GM04503 (cell line): ENCODE measurements at places on chromosomes 2 and 18.

- DNase-seq: no peak
Observed at GRCh38 chr2:26838121-26838906, 9.6 kb upstream of the DPYSL5 start.

DNA sequence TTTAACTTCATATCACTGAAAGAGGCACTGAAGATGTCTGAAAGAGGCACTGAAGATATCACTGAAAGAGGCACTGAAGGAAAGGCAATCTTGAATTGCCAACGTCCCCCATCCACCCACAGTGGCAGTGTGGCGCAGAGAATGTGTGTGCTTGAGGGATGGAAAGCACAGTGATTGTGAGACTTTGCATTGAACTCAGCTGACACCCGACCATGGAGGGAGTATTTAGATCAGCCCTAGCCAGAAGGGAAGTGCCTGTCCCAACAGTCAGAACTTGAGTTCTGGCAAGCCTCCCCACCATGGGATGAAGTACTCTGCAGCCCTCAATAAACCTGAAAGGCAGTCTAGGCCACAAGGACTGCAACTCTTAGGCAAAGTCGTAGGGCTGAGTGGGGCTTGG, 33.8 kb downstream of the MAP4K3 start:
- no peak for DNase-seq

- no peak for DNase-seq
Observed at GRCh38 chr2:133080822-133081221, 410.8 kb upstream of the LYPD1 start.

DNA sequence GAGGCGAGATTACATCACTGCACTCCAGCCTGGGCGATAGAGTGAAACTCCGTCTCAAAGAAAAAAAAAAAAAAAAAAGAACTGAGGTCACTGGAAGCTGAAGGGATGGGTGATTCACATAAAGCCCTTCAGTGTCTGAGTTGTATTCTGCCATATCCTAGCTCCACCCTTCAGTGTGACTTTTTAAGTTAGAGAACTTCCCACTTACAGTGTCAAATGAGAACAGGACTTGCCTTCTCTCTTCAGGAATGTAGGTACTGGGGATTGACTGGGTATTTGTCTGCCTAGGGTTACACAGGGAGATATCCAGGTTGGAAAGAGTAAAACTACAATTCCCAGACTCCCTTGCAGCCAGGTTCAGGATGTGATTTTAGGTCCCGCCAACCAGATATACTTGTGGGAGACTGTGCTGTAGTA, 37.9 kb downstream of the EHD3 start:
- no peak for DNase-seq

DNA sequence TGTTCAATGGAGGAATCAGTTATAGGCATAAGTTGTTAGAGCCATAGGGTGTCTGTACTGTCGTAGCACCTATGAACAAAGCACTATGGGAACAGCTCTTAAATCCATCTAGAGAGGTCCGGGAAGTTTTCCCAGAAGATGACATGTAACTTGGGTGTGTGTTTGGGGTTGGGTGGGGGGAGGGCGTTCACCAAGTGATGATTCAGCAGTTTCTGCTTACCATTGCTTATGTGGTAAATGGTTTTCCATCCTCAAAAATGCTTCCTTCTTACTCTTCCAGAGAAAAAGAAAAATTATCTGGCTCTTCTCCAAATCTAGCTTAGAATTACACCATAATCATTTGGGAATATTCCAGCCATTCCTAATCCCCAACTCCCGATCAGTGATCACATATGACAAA, 361.1 kb upstream of the ZNF521 start:
- DNase-seq: no peak

DNA sequence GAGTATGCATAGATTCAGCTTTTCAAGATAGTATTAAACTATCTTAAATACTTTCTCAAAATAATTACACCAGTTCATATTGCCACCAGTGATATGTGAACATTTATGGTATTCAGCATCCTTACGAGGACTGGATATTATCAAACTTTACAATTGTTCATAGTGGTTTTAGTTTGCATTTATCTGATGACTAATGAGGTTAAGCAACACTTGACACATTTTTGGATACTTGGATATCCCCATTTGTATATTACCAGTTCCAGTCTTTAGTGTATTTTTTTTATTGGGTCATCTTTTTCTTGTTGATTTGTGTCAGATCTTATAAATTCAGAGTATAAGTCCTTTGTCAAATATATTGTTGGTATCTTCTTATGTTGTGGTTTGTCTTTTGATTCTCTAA, 128.4 kb downstream of the ASXL3 start:
- no peak for DNase-seq

GRCh38 chr18:33010149-33010548, 237.3 kb upstream of the KLHL14 start:
- no peak for DNase-seq

- DNase-seq: no peak
Observed at GRCh38 chr18:45280481-45281276, 334.6 kb upstream of the SLC14A2 start.

DNA sequence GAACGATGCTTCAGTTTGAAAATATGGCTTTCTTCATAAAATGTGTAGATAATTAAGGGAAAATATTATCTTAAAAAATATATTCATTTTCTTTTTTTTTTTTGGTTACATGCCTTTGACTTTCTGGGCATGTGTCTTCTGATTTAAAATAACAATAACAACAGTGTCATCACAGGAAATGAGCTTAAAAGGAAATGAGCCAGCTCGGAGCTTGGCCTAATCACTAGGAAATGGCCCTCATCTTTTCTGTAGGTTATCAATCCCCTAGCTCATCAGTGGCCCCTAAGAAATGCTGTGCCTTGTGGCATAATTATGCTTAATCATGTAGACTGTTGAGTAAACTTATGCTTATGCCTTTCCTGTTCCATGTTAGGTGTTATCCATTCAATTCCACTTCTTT, 141.8 kb upstream of the FHL2 start:
- no peak for DNase-seq

- DNase-seq: no peak
Observed at GRCh38 chr18:55497825-55498403, 90.1 kb downstream of the TCF4 start.

DNA sequence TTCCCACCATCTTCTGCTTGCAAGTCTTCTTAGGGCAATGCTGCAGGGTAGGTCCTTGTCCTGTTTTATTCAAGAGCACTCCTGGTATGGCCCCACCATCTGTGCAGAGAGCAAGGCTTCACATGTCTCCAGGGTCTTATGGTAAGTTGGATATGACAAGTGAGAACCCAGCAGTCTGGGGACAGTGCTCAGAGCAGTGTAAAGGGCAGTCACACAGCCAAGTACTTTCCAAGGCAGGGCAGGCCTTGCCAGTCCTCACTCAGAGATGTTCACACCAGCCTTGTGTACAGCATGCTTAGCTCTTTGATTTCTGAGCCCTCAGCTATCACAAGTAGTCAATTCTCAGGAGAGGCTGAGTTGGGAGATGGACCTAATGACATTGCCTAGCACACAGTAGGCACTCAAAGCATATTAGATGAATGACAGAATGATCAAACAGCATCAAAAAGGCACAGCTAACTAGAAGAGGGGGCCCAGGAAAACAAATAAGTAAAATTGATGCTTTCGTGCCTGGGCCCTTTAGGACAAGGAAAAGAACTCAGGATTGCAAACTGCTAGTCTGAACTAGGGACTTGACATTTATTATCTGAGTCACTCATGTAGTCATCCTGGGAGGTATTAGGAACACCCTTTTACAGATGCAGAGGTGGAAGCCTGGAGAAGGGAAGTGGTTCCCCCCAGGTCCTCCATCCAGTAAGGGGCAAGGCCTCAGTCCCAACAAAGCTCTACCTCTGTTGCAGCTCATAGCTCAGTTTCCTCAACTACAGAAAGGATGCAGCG, 86.7 kb upstream of the CTAGE1 start:
- peak; percentile 21 for DNase-seq

GRCh38 chr18:63040788-63041410, 278.7 kb downstream of the BCL2 start:
- no peak for DNase-seq

DNA sequence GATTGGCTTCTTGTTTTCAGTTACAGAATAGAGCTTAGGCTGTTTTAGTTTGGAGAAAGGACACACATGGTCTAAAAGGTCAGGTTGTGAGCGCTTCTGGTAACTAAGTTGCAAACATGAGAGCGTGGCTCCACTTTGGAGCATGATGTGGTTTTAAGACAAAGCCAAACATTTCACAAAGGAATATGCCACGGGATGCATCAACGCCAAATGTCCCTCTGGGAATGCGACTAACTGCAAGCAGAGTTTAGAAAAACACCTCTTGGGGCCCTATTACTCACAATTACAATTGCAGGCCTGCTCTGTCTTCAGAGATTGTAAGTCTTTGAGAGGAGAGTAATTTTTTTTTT, 25.4 kb downstream of the MYO7B start:
- peak; percentile 3 for DNase-seq

DNA sequence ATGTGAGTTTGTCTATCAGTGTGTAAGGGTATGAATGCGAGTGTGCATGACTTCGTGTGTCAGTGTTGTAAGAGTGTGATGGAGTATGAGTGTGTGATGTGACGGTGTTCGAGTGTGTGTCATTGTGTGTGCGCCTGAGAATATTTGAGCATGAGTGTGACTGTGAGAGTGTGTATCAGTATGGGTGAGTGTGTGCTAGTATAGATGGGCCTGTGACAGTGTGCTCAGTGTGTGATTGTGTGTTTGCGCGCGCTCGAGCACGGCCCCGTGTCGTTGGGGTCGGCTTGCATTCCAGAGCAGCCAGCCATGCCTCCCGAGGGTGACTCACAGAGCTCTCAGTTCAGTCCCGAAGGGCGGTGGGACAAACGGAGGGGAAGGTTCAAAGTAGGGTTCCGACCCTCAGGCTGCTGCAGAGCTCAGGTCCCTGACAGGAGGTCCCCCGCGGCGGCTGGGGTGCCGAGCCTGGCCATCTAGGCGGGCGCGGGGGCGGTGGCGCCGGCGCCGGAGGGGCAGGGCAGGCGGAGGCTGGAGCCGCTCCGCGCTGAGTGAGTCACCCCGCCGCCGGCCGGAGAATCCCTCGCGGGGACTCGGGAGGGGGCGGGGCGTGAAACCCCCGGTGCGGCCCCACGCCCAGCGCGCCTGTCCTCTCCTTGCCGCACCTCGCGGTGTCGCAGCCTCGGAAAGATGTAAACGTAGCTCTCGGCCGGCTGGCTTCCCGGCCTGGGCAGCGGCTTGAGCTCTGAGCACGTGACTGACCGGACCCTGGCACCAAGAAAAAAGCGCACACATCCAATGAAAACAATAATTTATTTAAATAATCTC, 3.8 kb downstream of the DLX2 start:
- no peak for DNase-seq

DNA sequence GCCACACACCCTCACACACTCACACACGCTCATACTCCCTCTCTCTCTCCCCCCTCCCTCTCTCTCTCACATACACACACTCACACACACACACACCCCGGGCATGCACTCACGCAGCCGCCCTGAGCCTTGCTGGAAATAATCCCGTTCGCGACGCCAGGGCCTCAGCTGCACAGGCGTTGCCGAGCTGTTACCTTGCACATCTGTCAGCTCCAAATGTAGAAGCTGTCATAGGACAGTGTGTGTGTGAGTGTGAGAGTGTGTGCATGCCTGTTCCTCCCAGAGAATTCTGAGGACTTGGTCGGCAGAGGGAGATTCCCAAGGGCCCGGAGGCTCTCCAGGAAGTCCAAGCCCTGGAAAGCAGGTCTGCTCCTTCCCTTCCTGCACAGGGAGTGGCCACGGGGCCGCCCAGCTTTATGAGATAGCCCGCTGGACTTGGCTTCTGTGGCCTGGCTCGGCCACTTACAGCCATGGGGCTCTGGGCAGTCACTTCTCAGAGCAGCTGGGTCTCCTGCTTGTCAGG, 8.6 kb downstream of the SPR start:
- DNase-seq: peak; percentile 17

GRCh38 chr18:23725827-23726661, 36.8 kb downstream of the LAMA3 start:
- DNase-seq: no peak

GRCh38 chr2:43444989-43445645, 150.7 kb downstream of the THADA start:
- no peak for DNase-seq

- DNase-seq: no peak
Observed at GRCh38 chr18:64893349-64893748, 744.5 kb upstream of the LINC00305 start.

DNA sequence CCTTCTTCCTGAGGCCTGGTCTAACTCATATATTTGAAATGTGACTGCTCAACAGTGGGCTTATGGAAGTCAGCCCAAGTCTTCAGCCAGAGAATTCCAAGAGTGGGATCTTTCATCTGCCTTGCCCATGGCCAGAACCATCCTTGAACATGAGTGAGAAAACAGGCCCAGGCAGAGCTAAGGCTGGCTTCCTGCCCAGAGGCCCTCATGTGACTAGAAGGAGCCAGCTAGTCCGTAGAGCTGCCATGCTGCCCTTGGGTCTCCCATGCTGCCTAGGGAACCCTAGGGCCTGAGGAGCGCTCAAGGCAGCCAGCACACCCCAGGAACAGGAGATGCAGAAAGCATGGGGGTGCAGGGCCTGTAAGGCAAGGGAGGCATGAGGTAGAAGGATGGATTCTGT, 203.6 kb downstream of the FHOD3 start:
- no peak for DNase-seq

DNA sequence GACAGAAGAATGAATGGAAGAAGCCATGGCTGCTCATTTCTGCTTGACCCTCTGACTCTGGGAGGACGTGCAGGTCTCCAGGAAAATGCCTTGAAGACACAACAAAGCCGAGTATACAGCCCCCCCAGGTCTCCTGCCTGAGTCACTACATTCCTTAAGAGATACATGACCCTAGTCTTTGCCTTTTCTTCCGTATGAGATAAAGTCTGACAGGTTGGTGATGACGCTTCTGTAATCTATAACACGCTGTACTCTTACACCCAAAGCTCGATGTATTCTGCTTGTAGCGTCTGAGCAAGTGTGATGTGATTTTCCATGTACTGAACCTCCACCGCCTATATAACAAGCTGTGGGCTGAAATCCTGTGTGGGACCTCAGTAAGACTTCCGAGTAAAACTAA, 77.3 kb downstream of the KCTD1 start:
- DNase-seq: no peak

- no peak for DNase-seq
Observed at GRCh38 chr2:81513328-81513727, 1208.8 kb upstream of the LRRTM1 start.

GRCh38 chr2:82641598-82642180, 1817.4 kb downstream of the SUCLG1 start:
- DNase-seq: no peak

DNA sequence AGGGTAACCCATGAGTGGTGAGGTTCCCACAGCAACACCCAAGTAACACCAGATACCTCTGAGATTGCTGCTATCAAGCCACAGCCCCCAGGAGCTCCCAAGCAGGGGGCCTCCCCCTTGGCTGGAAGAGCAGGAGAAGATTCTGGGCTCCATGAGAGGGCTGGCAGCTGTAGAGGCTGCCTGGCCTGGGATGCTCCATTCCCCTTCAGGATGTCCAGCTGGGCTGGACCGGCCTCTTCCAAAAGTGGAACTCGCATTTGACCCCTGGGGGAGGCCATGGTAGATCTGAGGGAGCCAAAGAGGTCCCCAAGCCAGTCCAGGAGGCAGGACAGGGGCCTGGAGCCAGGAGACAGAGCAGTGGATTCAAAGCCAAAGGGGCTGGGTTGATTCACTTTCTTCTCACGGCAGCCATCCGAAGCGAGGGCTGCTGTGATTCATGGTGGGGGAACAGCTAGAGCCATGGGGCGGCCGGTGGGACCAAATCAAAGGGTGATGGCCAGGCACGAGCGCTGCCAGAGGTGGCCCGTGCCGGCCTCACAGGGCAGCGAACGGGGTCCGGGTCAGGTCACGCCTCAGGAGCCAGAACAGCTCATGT, 95.3 kb upstream of the ID2 start:
- no peak for DNase-seq
